ENCODE measurements at places on chromosomes 6 and 20. TPM values are rescaled to one million over a fixed set of nuclear protein-coding genes. Genes with fewer than 3 reads are reported as not detected.

DNA sequence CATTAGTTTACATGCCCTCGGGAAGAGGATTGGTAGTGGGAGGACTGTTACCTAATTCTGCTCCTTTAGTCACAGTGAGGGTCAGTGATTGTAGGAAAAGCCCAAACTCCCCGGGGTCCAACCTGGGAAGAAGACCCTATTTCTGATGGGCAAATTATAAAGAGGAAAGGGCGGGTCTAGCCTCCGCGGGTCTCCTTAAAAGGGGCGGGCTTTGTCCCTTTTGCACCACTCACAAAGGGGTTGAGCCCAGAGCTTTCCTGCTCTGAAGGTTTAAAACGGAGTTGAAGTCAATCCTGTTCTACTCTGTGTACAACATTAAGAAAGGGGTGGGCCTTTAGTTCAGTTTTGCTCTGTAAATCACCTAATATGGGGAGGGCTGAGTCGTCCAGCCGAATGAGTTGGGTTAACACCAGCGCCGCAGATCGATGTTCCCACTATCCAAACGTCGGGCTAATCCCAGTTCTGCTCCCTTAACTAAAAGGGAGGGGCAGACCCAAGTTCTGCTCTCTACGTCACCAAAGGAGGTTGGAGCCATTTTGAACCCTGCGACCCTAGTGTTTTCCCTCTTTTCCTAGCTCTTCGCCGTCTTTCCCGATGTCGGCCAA is 920 bp upstream of the RNF5 start:
- H3K27ac ChIP-seq: peak overlapping the region; percentile 98
- H3K4me3 ChIP-seq: peak overlapping the region; percentile 85
- H3K4me1 ChIP-seq: peaks cover 37% of the 10 kb centered on the region
- DNase-seq: no peak
- H3K36me3 ChIP-seq: peaks cover 20% of the 10 kb centered on the region

GRCh38 chr6:152575621-152576150 is 61.5 kb downstream of the SYNE1 start:
- no peaks in the 10 kb centered on the region for H3K36me3 ChIP-seq
- H3K27ac ChIP-seq: peak overlapping the region; percentile 70
- H3K4me3 ChIP-seq: no peak overlapping the region
- peaks cover 33% of the 10 kb centered on the region for H3K4me1 ChIP-seq
- H3K27me3 ChIP-seq: no peaks in the 10 kb centered on the region

- peak; percentile 72 for DNase-seq
- H3K4me1 ChIP-seq: peaks cover 26% of the 10 kb centered on the region
- no peaks in the 10 kb centered on the region for H3K27me3 ChIP-seq
- H3K4me3 ChIP-seq: no peak overlapping the region
- peak overlapping the region; percentile 65 for H3K27ac ChIP-seq
Measured at GRCh38 chr6:6712449-6713403, 124.2 kb downstream of the LY86 start.

- no peak for DNase-seq
- H3K4me1 ChIP-seq: peaks cover 48% of the 10 kb centered on the region
- no peak overlapping the region for H3K27ac ChIP-seq
- no peak overlapping the region for H3K4me3 ChIP-seq
- H3K36me3 ChIP-seq: peaks cover 56% of the 10 kb centered on the region
Measured at GRCh38 chr20:23366384-23366783, 4.4 kb downstream of the GZF1 start.

DNA sequence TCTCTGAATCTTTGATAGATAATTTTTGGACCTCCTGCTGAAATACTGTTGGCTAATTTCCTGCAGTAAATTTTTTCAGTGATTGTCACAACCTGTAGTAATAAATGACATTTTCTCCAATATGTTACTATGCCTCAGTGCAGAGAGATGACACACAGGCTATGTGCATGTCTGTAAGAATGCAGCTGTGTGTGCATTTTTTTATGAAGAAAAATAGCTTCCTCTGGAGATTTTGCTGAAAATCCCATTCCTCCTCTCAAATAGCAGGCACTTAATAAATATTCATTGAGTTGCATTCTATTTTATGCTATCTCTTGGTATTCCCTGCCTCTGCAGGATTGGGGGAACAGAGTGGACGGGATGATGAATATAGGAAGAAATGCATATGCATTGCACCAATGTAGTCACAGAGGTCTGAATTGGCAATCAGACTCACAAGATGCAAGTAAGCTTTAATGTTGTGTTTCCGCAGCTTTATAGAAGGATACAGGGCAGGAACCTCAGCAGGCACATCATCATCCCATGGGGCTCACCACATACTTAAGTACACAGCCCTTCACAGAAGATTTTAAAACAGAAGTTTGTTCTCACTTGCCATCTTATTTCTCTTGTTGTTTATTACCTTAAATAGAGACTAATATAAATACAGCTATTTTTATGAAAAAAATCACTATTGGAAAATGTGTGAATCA is 474.7 kb downstream of the EPM2A start:
- H3K36me3 ChIP-seq: no peaks in the 10 kb centered on the region
- H3K4me1 ChIP-seq: no peaks in the 10 kb centered on the region
- no peak overlapping the region for H3K27ac ChIP-seq
- no peaks in the 10 kb centered on the region for H3K27me3 ChIP-seq
- H3K4me3 ChIP-seq: no peak overlapping the region

GRCh38 chr6:154039231-154039842 is at the start of gene OPRM1:
Gene OPRM1 (plus strand): TSS chr6:154039240. CDS start chr6:154039545, 305 bp downstream.
- DNase-seq: peak; percentile 69
- H3K27ac ChIP-seq: no peak within 1 kb of the TSS
- no peaks in the 10 kb centered on the region for H3K4me1 ChIP-seq
- H3K36me3 ChIP-seq: no peaks in the 10 kb centered on the region

- no peaks in the 10 kb centered on the region for H3K4me1 ChIP-seq
- H3K4me3 ChIP-seq: no peak overlapping the region
- H3K36me3 ChIP-seq: no peaks in the 10 kb centered on the region
- DNase-seq: no peak
Measured at GRCh38 chr6:73537677-73538076, 16.8 kb upstream of the EEF1A1 start.

DNA sequence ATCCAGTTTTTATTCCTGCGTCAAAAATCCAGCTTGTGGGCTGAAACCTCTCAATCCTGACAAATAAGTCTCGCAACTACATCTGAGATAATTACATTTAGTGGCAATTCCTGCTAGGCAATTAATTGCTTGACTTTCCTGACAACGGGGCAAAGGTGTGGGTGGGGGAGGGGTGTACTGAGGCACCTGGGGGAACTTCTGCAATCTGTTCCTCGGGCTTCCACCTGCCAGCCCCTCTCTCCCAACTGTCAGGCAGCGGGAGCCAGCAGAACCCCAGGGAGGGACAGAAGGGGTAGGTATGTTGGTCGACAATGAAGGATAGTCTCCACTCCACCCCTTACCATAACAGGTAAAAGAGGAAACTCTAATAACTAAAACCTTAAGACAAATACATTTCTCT is 6.8 kb downstream of the C6orf52 start:
- H3K27me3 ChIP-seq: no peaks in the 10 kb centered on the region
- H3K4me1 ChIP-seq: no peaks in the 10 kb centered on the region
- no peak for DNase-seq
- H3K36me3 ChIP-seq: no peaks in the 10 kb centered on the region
- no peak overlapping the region for H3K4me3 ChIP-seq
- H3K27ac ChIP-seq: no peak overlapping the region

GRCh38 chr20:50405915-50406609 is 104.1 kb upstream of the PTPN1 start:
- H3K27me3 ChIP-seq: no peaks in the 10 kb centered on the region
- H3K36me3 ChIP-seq: no peaks in the 10 kb centered on the region
- no peak overlapping the region for H3K27ac ChIP-seq
- DNase-seq: no peak

DNA sequence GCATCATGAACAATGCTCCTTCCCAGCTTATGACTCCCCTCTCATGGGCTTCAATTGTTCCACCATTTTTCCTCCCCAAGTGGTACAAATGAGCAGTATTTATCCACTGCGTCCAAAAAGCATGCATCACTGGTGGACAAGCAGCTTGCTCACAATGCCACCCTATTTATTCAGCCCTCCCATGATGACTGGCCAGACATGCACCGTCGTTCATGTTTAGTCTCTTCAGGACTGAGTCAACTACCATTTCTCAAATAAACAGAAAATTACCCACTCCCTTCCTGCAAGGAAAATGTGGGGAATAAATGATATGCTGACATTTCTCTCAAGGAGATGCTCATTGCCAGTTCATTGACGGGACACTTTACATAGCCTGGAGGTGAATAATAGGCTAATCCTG is 300.4 kb downstream of the C6orf118 start:
- no peak for DNase-seq
- H3K4me1 ChIP-seq: no peaks in the 10 kb centered on the region
- H3K36me3 ChIP-seq: no peaks in the 10 kb centered on the region
- no peak overlapping the region for H3K27ac ChIP-seq
- no peaks in the 10 kb centered on the region for H3K27me3 ChIP-seq
- no peak overlapping the region for H3K4me3 ChIP-seq

The CST4 gene
- total RNA-seq: not detected

The ARG1 gene
- 1.3 TPM for total RNA-seq

The MROH8 gene
- total RNA-seq: 1.5 TPM

The USP49 gene
- total RNA-seq: 2.7 TPM

The TBC1D32 gene
- total RNA-seq: 5.4 TPM

The PHACTR3 gene
- 18.2 TPM for total RNA-seq

The OOEP gene
- 1.2 TPM for total RNA-seq

All from upper lobe of right lung (tissue), 1 donor.